ENCODE measurements at places on chromosomes 3 and 15. TPM values are rescaled to one million over a fixed set of nuclear protein-coding genes. Genes with fewer than 3 reads are reported as not detected.

Gene TTLL13
- total RNA-seq = not detected

Gene C3orf18
- 30.9 TPM for total RNA-seq

Gene CCR5
- total RNA-seq = not detected

Gene CACNA2D2
- 0.07 TPM for total RNA-seq

Gene DGKG
- total RNA-seq = 1.2 TPM

All from smooth muscle cell of the pulmonary artery (primary cell).